ENCODE measurements at places on chromosomes 12 and 14. TPM values are rescaled to one million over a fixed set of nuclear protein-coding genes. Genes with fewer than 3 reads are reported as not detected.

DNA sequence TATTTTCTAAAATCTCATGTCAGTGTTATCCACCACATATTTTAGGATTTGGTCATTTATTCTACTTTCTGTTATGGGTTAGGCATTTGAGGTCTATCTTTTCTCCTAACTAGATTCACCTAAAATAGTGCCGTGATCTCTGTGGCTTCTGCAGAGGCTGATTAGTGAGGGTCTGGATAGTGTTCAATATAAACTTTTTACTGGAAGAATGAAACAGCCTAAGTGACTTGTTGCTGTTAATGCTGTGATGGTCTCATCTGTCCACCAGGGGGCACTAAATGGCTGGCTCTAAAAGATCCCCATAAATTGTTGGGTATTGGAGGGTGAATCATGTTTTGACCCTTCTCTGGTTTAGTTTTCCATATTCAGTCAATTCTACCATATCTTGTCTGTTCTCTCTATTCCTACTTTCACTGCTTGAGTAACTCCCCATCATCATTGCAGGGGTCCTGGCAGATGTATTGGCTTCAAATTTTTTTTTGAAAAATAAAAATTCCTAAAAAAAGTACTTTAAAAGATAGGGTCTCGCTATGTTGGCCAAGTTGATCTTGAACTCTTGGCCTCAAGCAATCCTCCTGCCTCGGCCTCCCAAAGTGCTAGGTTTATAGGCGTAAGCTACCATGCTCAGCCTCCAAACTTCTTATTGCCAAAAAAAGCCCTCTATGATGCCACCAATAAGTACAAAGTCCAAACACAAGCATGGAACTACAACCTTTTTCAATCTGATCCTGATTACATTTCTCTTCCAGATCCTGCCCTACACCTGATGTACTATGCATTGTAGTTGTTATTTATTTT lies 6.9 kb downstream of the PABPN1 start:
- H3K27me3 ChIP-seq = no peaks in the 10 kb centered on the region
- no peak overlapping the region for H3K27ac ChIP-seq
- H3K36me3 ChIP-seq = peaks cover 4% of the 10 kb centered on the region
- H3K4me3 ChIP-seq = no peak overlapping the region

- no peaks in the 10 kb centered on the region for H3K36me3 ChIP-seq
- no peaks in the 10 kb centered on the region for H3K27me3 ChIP-seq
- peak overlapping the region; percentile 100 for H3K4me3 ChIP-seq
- H3K27ac ChIP-seq = peak overlapping the region; percentile 100
Measured at GRCh38 chr14:35808076-35808637, 938 bp downstream of the RALGAPA1 start.

DNA sequence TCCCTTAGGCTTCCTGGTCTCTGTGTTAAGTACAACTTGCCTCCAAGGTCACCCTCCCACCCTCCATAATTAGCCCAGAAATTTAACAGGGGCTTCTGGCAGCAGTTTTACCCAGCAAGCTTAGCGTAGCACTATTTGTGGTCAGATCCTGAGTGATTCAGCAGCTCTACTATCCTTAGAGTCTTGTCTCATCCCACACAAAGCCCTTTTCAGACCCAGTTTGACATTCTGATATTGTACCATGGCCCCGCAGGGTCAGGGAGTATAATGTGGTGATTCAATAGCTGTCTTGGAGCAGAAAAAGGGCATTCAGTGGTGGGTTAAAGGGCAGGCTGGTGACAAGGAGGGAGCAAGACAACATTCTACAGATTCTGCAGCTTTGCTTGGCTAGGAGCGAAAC lies 153.8 kb upstream of the DDHD1 start:
- DNase-seq = no peak
- peaks cover 17% of the 10 kb centered on the region for H3K4me1 ChIP-seq
- H3K4me3 ChIP-seq = no peak overlapping the region

DNA sequence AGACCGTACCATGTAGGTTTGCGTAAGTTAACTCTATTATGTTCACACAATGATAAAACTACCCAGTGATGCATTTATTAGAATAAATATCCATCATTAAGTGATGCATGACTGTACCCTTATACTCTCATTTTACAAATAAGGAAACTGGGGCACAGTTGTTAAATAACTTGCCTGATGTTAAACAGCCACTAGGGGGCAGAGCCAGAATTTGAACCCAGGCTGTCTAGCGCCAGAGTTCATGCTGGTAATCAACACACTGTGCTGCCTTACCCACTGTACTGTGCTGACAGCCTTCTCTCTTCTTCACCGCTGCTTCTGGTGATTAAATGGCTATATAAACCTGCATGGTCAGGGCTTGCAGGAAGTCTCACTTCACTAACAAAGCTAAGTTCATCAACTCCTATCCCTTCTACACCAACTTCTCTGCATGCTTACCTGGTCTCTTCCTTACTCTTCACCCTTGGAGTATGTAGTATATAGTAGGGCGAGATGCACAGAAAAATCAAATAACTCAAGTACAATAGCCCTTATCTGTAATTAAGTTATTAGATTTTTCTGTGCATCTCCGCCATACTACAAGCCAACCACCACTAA lies 43.6 kb upstream of the APPL2 start:
- no peaks in the 10 kb centered on the region for H3K4me1 ChIP-seq
- no peaks in the 10 kb centered on the region for H3K36me3 ChIP-seq
- peak; percentile 50 for DNase-seq
- no peak overlapping the region for H3K4me3 ChIP-seq
- H3K27me3 ChIP-seq = peaks cover 12% of the 10 kb centered on the region

DNA sequence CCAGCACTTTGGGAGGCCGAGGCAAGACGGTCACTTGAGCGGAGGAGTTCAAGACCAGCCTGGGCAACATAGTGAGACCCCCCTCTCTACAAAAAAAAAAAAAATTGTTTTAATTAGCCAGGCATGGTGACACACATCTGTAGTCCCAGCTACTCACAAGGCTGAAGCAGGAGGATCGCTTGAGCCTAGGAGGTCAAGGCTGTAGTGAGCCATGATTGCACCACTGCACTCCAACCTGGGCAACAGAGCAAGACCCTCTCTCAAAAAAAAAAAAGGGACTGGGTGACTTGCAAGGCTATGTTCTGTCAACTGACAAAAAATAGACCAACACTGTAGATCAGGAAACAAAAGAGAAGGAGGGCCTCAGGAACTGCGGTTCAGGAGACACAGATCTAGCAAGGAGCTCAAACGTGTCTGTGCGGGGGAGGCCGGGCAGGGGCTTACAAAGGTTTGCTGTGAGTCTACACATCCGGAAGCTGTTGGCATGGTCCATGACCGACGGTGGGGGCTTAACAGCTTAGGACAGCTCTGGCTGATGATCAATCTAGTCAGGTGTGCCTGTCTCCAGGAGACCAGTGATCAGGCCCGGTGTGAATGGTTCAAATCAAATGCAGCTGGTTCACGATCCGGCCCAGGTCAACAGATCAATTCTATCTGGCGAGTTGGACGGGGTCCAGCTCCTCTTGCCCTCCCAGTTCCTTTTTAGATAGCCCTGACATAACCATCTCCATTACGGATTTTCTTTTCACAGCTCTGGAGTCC lies 31.7 kb upstream of the INF2 start:
- no peak overlapping the region for H3K27ac ChIP-seq
- no peak overlapping the region for H3K4me3 ChIP-seq
- H3K27me3 ChIP-seq = peaks cover 16% of the 10 kb centered on the region
- H3K36me3 ChIP-seq = peaks cover 3% of the 10 kb centered on the region
- DNase-seq = no peak
- peaks cover 11% of the 10 kb centered on the region for H3K4me1 ChIP-seq

DNA sequence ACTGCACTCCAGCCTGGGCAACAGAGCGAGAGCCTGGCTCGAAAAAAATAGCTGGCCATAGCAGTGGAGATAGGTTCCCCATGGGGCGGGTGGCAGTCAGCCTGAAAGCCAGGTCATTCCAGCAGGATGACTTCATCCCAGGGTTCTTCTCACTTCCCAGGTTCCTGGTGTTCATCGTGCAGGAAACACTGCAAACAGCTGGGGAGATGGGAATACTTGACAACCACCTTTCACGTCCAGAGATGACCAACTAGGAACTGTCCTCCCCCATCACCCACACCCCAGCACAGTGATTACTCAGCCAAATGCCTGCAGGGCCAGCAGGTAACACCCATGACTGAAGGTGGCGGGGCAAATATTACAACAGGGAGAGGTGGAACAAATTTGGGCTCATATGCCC lies 1.7 kb downstream of the VSIG10 start:
- H3K36me3 ChIP-seq = no peaks in the 10 kb centered on the region
- peaks cover 6% of the 10 kb centered on the region for H3K27me3 ChIP-seq
- no peak overlapping the region for H3K4me3 ChIP-seq

GRCh38 chr14:61691495-61691894 lies 3.8 kb upstream of the HIF1A start:
- peak overlapping the region; percentile 62 for H3K4me3 ChIP-seq
- peak overlapping the region; percentile 21 for H3K27ac ChIP-seq
- DNase-seq = no peak
- H3K27me3 ChIP-seq = no peaks in the 10 kb centered on the region
- H3K36me3 ChIP-seq = peaks cover 12% of the 10 kb centered on the region

- no peak for DNase-seq
- H3K27ac ChIP-seq = no peak overlapping the region
- H3K4me3 ChIP-seq = no peak overlapping the region
- H3K36me3 ChIP-seq = no peaks in the 10 kb centered on the region
- H3K27me3 ChIP-seq = no peaks in the 10 kb centered on the region
- no peaks in the 10 kb centered on the region for H3K4me1 ChIP-seq
Measured at GRCh38 chr12:63206909-63207308, 55.9 kb upstream of the AVPR1A start.

GRCh38 chr12:123614531-123614930 lies 12.6 kb downstream of the DDX55 start:
- H3K36me3 ChIP-seq = peaks cover 42% of the 10 kb centered on the region
- no peak for DNase-seq
- peaks cover 3% of the 10 kb centered on the region for H3K4me1 ChIP-seq
- H3K27ac ChIP-seq = peak overlapping the region; percentile 41
- H3K4me3 ChIP-seq = no peak overlapping the region

DNA sequence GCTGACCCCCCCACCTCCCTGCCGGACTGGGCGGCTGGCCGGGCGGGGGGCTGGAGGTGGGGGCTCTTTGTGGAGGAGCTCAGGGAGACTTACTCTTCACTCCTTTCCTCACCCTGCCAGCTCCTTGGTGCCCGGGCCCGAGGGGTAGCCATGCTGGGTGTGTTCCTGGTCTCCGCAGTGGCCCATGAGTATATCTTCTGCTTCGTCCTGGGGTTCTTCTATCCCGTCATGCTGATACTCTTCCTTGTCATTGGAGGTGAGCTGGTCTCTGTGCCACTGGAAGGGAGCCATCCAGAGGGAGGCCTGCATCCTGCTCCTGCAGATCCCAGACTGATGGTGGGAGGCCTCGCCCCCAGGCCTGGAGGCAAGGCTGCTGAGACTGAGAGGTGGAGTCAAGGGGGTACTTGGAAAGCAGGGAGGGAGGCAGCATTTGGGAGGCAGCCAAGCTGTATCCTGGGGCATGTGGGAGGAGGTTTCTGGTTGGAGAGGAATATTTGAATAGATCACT lies 19.7 kb downstream of the SOAT2 start:
- H3K4me1 ChIP-seq = peaks cover 7% of the 10 kb centered on the region
- H3K36me3 ChIP-seq = no peaks in the 10 kb centered on the region

DNA sequence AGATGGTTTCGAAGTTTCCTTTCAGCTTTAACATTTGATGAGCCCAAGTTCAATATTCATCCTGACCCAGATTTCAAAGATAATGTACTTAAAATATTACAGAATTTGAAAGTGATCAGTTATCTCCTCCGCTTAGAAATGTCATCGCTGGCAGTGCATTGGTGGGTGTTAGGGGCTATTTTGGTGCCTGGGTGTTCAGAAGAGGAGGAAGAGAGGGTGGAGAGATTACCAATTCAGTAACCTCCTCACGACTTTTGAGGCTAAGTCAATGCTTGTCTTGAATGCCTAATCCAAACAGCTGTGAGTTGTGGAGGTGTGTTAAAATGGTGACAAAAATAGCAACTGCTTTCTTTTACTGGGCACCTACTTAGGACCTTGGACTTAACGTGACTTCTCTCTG lies 13.8 kb upstream of the DGLUCY start:
- H3K36me3 ChIP-seq = no peaks in the 10 kb centered on the region
- H3K27me3 ChIP-seq = no peaks in the 10 kb centered on the region
- peak; percentile 21 for DNase-seq
- H3K27ac ChIP-seq = no peak overlapping the region

GRCh38 chr12:86852451-86852850 lies 596.3 kb upstream of the MGAT4C start:
- H3K27ac ChIP-seq = no peak overlapping the region
- H3K4me3 ChIP-seq = no peak overlapping the region
- no peaks in the 10 kb centered on the region for H3K36me3 ChIP-seq
- no peak for DNase-seq

- H3K4me1 ChIP-seq = peaks cover 16% of the 10 kb centered on the region
- H3K36me3 ChIP-seq = no peaks in the 10 kb centered on the region
- H3K27me3 ChIP-seq = no peaks in the 10 kb centered on the region
- H3K27ac ChIP-seq = no peak overlapping the region
Measured at GRCh38 chr12:44655846-44656245, 220.3 kb downstream of the NELL2 start.

DNA sequence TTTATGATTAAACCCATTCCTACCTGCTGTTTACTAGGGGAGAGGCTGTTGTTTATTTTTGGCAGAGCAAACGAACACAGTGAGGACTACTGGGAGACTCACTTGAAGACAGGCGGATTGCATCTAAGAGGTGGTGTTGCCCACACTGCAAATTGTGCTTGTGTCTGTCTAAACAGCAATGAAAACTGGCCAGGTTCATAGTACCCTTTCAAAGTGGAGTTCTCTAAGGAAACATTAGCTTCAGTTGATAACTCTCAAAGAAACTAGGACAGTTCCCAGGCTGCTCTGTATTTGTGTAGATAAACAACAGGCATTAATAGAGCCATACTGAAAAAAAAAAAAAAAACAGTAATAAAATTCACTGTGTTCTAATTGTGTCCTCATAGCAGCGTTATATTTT lies 466.0 kb upstream of the RGS6 start:
- no peak overlapping the region for H3K4me3 ChIP-seq
- H3K27ac ChIP-seq = no peak overlapping the region
- peaks cover 16% of the 10 kb centered on the region for H3K4me1 ChIP-seq
- no peaks in the 10 kb centered on the region for H3K27me3 ChIP-seq

- no peak overlapping the region for H3K4me3 ChIP-seq
- H3K27me3 ChIP-seq = no peaks in the 10 kb centered on the region
- no peak for DNase-seq
Measured at GRCh38 chr12:127503246-127503645, 763.7 kb upstream of the TMEM132C start.

GRCh38 chr12:115722181-115722580 lies 555.3 kb downstream of the MED13L start:
- no peak overlapping the region for H3K4me3 ChIP-seq
- no peak overlapping the region for H3K27ac ChIP-seq
- no peaks in the 10 kb centered on the region for H3K36me3 ChIP-seq
- no peaks in the 10 kb centered on the region for H3K4me1 ChIP-seq
- no peaks in the 10 kb centered on the region for H3K27me3 ChIP-seq

The OR4E2 gene
- total RNA-seq = not detected

The ANKRD33 gene
- not detected for total RNA-seq

The PRB3 gene
- total RNA-seq = not detected

The SMCO3 gene
- not detected for total RNA-seq

The REP15 gene
- not detected for total RNA-seq

The MYF5 gene
- not detected for total RNA-seq

The LRRC10 gene
- not detected for total RNA-seq

The VWF gene
- 0.02 TPM for total RNA-seq
